Right cardiac atrium (tissue), 5 donors: ENCODE measurements at places on chromosomes 16 and 17.

DNA sequence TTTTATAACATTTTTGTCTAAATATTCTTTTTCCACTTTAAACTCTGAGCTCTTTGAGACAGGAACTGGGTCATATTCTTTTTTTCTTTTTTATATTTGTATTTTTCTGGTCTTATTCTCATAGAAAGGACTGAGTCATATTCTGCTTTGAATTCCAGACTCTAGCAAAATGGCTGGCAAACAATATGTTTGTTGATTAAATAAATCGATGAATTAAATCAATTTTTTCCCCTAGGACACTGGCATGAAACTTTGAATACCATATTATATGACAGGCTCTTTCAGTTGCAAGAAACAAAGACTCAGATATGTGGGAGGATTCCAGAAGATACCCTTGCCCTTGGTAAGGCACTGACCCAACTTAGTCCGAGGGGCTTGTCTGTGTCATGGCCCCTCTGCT, 3.1 kb upstream of the RGS9 start:
- no peak for DNase-seq

- no peak for DNase-seq
Observed at GRCh38 chr17:78838574-78839005, 2.0 kb downstream of the USP36 start.

- DNase-seq, result no peak
Observed at GRCh38 chr16:14341324-14342225, 270.5 kb downstream of the MRTFB start.

- DNase-seq, result no peak
Observed at GRCh38 chr17:60445144-60445543, 22.9 kb downstream of the CHCT1 start.

DNA sequence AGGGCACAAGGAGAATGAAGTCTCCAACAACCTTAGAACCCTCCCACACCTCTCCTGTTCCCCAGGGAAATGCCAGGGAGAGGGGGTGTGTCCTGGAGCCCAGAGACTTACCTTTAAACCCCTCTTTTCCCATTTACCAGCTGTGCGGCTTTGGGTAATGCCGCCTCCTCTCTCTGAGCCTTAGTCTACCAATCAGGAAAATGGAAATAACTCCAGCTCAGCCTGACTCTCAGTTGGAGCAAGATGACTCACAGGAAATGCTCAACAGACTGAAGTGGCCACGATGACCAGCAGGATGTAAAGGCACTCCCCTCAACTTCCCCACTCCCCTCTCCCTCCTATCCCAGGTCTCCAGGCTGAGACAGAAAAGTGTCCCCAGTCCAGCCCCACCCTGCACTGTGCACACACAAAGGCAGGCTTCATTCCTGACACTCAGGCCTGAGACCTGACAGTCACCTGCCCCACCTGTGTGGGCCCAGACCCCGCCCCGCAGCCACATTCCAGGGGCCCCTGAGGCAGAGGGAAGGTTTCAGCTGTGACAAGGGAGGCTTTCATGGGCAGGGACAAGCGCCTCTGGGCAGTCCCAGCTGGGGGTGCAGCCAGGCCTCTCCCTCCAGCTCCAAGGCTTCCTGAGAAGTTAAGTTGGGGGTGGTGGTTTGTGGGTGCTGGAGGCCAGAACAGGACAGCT, 3.0 kb upstream of the KRT15 start:
- no peak for DNase-seq

DNA sequence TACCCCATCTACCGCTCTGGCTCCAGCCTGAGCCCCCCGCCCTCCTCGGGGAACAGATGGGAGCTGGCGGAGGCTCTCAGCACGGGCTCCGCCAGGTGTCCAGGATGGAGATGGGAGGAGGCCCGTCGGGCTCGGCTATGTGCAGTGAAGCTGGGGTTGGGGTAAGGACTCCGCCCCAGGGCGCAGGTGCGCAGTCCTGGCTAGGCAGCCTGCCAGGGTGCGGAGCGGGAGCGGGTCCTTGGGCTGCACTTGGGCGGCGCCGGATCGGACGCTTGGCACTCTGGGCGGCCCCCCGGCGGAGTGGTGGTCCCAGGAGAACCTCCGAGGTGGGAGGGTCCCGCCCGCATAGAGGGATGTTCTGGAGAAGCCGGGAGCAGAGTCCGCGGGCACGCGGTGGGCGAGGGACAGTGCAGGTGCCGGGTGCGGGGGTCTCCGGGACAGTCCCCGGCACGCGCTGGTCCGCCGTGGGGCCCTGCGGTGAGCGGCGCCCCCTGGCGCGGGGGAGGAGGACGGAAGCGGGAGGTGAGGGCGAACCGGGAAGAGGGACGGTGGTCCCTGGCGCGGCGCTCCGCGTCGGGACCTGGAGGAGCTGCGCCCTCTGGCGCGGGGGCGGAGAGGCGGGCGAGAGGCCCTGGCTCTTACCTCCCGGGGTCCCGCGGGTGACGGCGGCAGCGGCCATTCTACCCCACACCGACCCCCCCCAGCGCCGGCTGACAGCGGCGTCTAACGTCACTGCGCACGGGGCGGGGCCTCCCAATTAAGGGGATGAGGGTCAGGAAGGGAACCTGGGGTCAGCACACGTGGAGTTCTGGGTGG, at the start of gene CAMTA2:
CAMTA2 (minus strand) TSS at position 725 of the 816 bp plus-strand sequence. CDS start 1,453 bp downstream, outside the sequence.
- DNase-seq, result peak; percentile 94

DNA sequence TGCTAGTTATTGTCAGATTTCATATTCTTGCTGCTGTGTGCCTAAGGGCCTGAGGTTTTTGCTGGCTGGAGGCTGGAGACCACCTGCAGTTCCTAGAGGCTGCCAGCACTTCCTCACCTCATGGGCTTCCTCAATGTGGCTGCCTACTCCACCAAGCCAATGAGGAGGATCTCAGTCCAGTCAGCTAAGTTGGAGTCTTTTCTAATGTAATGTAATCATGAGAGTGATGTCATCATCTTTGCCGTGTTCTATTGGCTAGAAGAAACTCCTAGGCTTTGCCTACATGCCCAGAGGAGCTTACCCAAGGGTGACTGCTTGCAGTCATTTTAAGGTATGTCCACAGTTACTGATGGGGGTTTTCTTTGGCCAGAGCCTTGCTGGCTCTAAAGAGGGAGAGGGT, 53.0 kb downstream of the SOCS3 start:
- no peak for DNase-seq

GRCh38 chr17:62064029-62064790, 868 bp downstream of the MED13 start:
- DNase-seq, result no peak

DNA sequence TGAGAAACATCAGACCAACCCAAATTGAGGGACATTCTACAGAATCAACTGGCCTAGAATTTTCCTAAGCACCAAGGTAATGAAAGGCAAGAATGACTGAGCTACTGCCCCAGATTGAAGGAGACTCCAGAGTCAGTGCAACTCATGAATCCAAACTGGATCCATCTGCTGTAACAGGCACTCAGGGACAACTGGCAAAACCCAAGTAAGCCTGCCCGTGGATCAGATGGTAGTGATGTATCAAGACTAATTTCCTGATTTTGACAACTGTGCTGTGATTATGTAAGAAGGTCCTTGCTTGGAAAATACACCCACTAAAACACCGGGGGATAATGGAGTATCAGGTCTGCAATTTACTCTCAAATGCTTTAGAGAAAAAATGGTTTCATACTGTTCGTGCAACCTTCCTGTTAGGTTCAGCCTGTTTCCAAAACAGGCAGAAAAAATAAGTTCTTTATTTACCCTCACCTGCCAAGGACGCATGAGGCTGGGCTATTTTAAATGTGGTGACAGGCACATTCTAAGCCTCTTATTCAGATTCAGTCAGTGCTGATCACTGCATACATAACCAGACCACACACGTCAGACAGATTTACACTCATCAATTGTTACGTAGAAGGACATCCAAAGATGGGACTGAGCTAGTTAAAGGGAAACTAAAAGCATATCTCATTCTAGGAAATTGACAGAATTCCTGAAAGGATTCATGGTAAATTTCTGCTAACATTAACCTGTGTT, 7.0 kb downstream of the MBTPS1 start:
- no peak for DNase-seq

DNA sequence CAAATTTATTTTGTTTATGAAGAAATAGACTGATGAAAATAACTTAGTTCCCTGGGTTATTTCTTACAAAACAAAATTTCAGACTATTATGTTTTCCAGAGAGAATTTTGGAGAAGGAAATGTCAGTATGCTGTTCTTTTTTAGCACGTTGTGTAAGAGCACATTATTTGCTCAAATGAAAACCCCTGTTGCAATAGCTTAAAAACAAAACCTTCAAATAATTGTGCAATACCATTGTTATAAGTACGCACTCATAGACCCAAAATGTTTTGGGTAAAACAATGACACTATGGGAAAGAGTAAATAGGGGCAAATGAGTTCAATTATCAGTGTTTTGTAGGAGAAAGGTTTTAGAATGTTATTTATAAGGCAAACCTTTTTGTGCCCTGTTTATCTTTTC, 18.2 kb downstream of the VMP1 start:
- no peak for DNase-seq

DNA sequence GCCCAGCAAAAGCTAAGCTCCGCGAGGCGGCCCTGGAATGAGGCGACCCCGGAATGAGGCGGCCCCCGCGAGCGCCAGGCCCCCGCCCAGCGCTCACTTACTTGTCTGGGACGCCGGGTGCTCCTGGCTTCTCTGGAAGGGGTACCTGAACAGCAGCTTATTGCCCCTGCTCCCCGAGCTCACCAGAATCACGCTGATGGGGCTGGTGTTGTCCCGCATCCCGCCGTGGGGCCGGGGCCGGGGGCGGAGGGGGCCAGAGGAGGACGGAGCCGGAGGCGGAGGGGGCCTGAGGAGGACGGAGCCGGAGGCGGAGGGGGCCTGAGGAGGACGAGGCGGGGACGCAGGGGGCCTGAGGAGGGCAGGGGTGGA, 440 bp downstream of the NPRL3 start:
- peak; percentile 69 for DNase-seq

DNA sequence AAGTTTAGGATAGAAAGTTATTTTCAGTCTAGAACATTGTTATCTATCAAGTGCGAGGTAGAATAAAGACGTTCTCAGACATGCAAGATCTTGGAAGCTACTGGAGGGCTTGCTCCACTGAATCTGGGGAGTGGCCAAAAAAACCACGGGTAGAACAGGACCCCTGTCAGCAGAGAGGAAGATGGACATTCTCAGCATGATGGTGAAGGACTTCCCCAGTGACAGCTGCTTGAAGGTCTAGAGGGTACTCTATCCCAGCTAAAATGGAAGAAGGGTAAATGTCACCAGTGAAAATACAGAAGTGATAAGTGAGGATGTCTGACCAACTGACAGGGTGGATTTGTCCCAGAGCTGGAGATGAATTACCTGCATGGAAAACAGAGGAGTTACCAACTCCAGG, 10.1 kb downstream of the TNFRSF13B start:
- no peak for DNase-seq

GRCh38 chr17:77824780-77825280, 133.7 kb upstream of the TNRC6C start:
- no peak for DNase-seq

- DNase-seq, result peak; percentile 79
Observed at GRCh38 chr16:58027161-58027915, 1.8 kb downstream of the MMP15 start.

- no peak for DNase-seq
Observed at GRCh38 chr16:89658221-89658879, 714 bp downstream of the SPATA33 start.

DNA sequence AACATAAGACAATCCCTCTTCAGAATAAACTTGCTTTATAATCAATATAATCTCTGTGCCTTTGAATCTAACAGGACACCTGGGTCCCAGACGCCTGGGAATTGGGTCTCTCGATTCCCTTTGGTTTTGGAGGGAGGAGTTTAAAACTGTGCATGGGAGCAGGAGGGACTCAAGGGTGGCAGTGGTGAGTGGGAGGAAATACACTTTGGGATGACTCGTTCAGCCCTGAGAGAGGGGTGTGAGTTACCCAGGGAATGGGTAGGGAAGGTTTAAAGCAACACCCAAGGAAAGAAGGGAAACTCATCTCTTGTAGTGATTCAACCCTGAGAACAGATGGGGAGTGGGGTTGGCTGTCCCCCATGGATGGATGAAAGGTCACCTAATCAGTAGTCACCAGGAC, 1.6 kb downstream of the RANGRF start:
- no peak for DNase-seq

- no peak for DNase-seq
Observed at GRCh38 chr17:42358434-42358833, 29.8 kb downstream of the STAT3 start.

DNA sequence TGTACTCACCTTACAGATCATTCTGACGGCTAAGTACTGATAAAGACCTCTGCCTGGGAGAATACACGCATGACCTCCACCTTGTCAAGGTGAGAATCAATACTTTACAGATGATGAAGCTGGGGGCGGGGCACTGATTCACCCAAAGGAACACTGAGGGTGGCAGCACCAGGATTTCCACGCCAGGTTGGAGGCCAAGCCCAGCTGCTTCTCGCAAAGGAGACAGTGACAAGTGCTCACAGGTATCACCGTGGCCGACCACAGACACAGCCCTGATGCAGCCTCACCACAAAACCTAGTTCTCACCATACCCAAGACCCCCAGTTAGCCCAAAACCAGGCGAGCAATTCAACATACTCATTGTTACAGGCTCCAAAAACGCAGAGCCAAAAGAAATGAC, 434.2 kb downstream of the SOX9 start:
- DNase-seq, result no peak

DNA sequence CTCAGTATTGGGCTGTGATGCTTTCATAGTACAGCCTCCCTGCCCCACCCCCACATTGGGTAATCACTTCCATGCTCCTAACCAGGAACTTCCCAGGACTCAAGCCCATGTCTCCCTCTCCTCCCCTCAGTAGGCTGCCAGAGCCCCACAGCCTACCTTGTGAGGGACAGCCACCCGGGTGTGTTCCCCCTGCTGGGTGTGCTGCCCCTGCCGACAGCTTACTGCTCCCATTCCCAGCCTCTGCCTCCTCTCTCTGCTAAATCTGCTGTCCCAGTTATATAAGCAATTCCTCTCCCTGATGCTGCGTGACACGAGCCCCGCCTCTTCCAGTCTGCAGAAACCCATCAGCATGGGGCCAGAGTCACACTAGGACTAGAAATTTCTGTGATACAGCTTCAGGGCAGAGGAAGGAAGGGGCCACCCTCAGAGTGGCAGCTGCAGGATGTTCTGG, at the start of gene RSKR:
RSKR (minus strand) TSS at position 255 of the 451 bp plus-strand sequence; CDS start at position 231, 24 bp downstream.
- no peak for DNase-seq

DNA sequence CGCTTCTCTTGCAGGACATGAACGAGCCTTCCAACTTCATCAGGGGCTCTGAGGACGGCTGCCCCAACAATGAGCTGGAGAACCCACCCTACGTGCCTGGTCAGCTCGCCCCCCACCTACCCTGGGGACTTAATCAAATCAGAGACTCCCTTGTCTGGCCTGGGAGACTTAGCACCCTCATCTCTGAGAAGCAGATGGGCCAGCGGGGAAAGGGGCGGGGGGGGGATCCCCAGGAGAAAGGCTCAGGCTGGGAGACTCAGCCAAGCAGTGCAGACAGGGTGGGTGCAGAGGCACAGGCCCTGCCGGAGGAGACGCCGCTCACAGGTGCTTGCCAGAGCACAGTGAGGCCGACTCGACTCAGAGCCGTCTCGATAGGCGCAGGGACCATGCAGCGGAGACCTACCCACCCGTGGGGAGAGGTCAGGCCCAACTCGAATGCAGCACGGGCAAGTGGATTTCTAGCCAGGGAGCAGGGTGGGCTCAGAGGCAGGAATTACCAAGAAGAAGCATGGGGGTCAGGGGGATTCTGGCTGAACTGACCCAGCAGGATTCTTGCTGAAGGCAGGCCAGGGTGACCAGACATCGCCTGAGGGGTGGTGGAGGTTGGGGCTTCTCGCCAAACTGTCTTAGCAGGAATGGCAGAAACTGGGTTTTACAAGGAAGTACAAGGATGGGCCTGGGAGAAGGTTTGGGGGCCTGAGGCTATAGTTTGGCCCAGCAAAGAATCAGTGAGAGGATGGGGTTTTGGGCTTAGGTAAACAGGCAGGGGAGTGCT, 9.7 kb downstream of the GAA start:
- no peak for DNase-seq
